ENCODE measurements at places on chromosomes 16 and 17.

DNA sequence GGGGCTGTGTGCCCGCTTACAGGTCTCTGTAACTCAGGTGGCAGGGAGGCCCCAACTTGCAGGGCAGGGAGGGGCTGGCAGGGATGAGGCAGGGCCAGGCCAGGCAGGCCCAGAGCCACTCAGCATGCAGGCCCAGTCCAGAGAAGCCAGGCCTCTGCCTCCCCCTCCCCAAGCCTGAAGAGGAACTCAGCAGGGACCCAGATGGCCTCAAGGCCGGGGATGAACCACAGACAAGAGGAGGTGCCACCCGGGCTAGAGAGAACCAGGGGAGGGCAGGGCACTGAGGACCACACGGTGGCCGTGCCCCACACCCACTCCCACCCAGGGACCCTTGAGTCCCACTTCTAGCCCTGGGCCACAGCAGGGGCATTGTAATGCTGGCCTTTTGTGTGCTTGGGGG is 29.8 kb upstream of the EIF1 start:
- no peak for DNase-seq

- no peak for DNase-seq
These were observed 11.7 kb downstream of the CAVIN1 start for GRCh38 chr17:42411361-42411760.

GRCh38 chr16:4372578-4373355 is 1.1 kb downstream of the VASN start:
- no peak for DNase-seq

DNA sequence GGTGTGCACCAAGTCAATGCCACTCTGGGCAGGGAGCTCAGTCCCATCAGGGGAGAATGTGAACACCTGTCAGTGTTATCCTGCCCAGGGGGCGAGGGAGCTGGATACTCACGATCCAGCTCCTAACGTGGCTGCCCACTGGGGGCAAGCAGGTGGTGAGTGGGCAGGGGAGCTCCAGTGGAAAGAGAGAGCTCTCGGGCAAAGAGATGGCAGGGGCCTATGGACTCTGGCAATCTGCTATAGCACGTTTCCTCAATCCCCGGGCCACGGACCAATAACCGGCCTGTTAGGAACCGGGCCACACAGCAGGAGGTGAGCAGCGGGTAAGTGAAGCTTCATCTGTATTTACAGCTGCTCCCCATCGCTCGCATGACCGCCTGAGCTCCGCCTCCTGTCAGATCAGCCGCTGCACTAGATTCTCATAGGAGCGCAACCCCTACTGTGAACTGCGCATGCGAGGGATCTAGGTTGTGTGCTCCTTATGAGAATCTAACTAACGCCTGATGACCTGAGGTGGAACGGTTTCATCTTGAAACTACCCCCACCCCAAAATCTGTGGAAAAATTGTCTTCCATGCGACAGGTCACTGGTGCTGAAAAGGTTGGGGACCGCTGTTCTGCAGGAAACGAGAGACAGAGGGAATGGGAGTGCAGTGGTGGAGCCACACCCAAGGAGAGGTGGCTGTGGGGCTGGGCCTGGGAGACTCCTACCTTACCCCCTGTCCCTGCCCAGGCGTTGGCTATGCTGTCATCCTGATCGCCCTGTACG is 15.6 kb downstream of the SLC6A2 start:
- no peak for DNase-seq

DNA sequence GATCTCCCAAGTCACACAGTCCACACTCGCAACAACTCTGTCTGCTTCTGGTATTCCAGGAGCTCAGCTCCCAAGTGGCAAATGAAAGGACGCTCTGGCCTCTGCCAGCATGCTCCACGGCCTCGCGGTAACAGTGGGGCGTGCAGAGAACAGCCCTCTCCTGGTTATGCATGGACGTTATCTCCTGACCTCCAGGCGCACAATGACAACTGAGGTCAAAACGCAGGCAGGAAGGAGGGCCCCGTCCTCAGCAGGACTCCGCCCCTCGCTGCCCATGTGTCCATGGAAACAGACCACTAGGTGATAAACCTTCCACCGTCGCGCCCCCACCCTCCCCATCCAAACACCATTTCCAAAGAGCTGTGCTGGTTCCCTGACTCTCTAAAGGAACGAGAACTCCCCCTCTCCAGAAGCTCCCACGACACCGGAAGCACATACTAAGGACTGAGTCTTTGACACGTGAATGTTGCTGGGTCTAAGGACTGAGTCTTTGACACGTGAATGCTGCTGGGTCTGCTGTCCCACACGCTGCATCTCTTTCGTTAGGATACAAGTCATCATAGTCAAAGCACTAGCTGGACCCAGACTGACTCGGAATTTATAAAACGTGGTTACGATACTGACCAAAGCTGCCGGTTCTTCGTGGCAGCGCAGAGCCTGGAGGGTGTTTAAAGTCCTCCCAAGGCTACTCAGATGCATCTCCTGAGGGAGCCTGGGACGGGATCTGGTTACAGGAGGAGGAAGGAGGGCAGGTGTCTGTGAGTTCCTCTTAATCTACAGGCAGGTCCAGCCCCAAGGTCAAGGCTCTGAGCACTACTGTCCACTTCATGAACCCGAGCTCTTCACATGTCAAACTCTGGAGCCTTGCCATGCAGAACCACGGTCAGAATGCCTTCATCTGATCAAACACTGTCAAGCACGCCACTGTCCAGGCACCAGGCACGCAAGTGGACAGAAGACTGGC is 43.9 kb downstream of the KLHDC4 start:
- DNase-seq: no peak

DNA sequence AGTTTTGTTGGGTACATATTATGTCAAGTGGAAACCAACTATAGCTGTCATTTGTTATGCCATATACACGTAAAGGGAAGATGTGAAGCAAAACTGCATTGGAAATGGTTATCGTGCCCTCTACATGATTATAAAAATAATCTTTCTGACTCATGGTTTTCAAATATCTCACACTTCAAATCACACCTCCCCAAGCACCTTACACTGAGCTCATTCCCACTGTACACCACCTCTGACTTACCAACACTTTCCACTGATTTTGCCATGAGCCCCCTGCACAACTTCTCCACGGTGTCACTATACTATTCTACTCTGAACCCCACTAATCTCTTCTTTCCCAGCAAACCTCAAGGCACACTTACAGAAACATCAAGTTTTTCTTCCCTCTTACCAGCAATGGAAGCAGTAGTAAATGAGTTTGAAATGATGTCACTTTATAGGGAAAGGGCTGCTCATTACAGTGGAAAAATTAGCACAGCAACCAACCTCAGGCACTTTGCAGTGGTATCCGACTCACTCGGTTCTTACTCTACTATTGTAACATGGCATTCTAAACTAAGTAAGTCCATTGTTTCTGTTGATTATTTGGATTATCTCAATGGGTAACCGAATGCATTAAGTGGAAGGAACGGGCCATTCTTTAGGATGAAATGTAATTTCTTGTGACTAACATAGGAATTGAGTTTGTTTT is 18.7 kb downstream of the ZNF821 start:
- DNase-seq: no peak

GRCh38 chr17:21282231-21282630 is 2.3 kb upstream of the MAP2K3 start:
- peak; percentile 95 for DNase-seq

DNA sequence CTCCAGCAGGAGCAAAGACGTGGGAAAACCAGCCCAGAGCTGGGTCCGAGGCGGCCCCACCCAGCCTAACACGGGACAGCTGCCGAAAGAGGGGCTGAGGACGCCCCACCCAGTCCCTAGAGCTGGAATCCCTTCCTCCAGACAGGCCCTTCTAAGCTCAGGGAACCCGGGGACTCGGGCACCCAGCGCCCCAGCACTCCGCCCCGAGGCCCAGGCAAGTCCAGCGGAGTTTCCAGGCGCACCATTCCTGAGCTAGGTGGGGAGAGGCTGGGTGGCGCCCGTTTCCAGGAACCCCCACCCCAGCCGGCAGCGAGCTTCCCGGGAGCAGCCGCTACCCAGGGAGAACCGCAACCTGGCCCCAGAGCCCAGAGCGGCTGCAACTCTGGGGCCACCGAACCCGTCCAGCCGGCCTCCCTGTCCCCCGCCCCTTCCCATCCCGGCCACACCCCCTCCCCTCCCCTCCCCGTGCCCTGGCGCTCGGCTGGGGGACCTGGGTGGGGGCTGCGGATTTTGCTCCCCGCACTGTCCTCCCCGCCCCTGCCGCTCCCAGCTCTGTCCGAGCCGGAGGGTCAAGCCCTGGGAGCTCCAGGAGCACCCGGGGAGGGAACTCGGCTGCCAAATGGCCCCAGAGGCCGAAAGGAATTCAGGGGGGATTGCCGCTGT is 536 bp downstream of the TMC6 start:
- DNase-seq: no peak

DNA sequence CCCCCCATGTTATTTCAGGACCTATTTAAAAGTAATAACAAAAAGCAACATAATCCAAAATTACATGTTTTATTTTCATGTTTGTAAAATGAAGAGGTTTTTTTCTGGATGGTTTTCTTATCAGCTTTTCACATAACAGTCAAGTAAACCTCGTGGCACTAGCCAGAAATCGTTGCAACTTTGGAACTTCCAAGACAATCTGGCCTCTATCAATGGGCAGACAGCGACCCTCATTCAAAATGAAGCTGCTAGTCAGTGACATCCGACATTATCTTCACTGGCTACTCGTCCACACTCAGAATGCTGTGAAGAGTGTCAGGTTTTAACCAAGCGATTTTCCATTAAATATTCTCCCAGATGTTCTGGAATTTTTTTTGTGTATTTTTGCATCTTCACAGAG is 22.7 kb downstream of the ZNF652 start:
- DNase-seq: no peak

- DNase-seq: no peak
These were observed at the start of gene CUEDC1 for GRCh38 chr17:57955183-57955931. TSS of gene CUEDC1 (minus strand) at chr17:57955412. CDS start at chr17:57885564, 69,848 bp downstream.

GRCh38 chr17:78592991-78593329 is 15.8 kb upstream of the DNAH17 start:
- DNase-seq: no peak
